ENCODE measurements at places on chromosomes 16 and 17.

GRCh38 chr17:76597156-76598003 is 11.7 kb upstream of the ST6GALNAC2 start:
- no peak for DNase-seq

DNA sequence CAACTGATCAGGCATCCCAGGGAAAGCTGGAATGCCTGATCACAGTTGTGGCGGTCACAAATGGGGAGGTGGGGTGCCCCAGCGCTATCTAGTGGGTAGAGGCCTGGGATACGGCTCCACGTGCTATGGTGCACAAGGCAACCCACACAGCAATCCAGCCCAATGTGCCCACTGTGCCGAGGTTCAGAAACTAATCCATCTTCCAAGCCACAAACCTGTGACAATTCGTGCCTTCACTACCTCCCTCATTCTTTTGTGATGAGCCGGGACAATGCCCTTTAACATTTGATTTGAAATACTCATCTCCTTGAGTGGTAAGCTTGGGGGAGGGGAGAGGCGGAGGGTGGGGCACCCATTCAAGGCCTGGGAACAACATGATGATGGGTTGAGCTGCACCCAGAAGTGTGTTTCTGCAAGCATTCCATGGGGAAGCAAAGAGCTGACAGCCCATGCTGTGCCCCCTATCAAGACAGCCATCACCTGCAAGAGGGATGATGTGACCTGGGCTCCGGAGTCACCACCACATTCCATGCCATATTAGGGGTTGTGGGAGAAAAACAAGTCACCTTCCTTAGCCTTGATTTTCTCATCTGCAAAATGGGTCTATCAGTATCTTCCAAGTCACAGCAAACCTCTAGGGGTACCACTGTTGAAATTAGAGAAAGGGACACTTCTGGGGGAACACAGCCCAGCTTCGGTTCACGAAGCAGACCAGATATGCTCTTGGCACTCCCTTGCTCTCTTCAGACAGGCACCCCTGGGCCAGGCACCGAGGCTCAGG is 3.7 kb downstream of the ELOB start:
- DNase-seq = no peak

GRCh38 chr17:68961214-68961882 is 6.2 kb upstream of the ABCA8 start:
- no peak for DNase-seq

- no peak for DNase-seq
These were observed 3.4 kb downstream of the NOD2 start for GRCh38 chr16:50696575-50697420.

DNA sequence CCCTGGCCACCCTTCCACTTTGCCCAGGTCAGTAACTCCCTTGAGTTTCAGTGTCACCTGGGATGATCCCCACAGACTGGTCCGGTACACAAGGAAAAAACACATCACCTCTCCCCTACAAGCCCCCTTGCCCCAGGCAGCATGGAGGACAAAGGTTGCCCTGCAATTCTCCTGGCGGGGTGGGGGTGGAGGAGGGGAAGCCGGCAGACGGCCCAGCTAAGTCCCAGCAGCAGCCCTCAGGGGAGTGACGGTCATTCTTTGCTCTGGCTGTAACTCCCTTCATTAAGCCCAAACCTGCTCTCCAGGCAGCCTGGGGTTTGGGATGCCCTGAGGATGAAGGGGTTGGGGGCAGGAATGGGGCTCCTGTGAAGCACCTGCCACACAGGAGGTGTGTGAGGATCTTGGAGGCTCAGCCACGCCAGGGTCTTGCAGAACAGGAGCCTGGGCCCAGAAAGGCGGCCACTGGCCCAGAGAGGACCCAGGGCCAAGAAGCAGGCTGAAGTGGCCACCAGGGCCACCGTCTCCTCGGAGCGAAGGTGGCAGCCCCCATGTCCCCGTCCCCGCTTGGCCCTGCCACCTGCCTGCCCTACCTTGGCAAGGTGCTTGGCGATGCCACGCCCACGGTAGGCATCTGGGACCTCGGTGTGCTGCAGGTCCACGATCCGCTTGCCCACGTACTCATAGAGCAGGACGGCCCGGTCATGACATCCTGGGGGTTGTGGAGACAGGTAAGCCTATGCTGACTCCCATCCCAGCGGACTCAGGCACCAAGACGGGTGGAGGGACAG is 9.5 kb downstream of the NATD1 start:
- no peak for DNase-seq

DNA sequence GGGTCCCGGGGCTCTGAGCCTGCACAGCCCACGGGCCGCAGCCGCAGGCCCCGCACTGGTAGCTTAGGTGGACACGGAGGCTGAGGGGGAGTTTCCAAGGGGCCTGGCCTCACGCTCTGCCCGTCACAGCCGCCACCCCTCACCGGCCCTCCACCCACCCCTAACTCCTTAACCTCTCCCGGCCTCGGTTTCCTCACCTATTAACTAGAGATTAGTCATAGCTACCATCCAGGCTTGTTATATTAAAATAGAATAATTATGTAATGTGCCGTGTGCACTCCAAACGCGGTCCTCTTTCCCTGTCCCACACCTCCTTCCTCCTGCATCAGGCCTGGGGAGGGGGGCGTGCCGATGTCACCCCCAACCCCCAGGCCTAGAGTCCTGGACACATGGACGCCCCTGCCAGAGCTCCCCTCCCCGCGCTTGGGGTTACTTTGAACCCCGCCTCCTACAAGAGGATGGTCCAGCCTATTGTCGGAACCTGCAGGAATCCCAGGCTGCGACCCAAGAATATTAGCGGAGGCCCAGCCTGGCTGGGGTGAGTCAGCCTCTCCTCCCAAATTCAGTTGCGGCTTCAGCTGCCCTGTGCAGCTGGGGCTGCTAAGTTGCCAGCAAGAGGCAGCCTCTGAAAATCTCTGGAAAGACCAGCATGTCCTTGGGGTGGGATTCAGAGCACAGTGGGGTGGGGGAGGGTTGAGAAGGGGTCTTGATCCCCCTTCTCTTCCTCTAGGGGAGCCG is 17.3 kb downstream of the SOCS3 start:
- no peak for DNase-seq

DNA sequence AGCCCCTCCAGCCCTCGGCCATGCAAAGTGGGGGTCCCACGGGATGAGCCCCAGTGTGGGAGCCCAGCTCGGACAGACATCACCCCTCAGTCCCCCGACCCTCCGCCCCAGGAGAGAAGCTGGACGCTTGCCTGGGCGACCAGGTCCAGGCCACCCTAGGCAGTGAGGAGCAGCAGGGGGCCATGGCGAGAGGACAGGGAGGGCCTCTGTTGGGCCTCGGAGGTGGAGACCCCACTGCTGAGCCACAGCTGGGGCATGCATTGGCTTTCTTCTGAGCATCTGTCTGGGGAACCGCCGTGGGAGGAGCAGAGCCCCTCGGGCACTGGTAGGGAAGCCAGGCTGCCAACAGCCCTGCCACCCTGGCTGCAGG is 13.0 kb downstream of the ACTG1 start:
- DNase-seq = no peak

DNA sequence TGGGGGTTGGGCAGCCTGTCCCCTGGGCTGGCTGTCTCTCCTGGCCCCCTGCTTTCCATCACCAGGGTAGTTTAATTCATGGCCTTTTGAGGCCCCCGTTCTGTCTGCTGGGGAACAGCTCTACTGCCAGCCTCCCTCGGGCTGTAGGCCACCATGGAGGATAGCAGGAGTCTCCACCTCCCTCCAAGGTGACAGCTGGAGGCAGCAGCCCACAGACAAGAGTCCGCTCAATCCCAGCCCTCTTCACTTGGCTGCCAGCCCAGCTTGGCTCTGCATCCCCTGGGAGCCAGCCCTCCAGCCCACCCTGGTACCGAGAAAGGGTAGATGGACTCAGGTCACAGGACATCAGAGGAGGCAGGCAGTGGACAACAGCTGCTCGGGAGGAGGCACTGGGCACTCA is 194.6 kb upstream of the SDK2 start:
- DNase-seq = no peak

GRCh38 chr17:40551879-40552768 is 13.1 kb downstream of the CCR7 start:
- no peak for DNase-seq

GRCh38 chr17:58329810-58330537 is 1.4 kb upstream of the TSPOAP1 start:
- DNase-seq = no peak

DNA sequence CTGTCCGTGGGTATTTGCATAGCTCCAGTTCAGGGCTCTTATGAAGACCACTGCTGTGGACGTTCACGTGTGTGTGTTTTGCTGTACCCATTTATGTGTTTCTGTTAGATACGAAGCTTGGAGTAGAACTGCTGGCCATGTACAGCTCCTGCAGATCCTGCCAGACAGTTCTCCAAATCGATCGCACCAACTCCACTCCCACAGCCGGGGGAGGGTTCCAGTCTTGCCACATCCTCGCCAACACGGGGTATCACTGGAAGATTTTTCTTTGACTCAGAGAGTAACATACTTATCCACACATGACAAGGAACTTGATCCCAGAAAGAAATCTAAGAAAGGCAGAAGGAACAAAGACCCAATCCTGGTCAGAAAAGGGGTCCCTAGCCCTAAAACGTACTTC is 37.4 kb downstream of the TMEM186 start:
- DNase-seq = no peak

DNA sequence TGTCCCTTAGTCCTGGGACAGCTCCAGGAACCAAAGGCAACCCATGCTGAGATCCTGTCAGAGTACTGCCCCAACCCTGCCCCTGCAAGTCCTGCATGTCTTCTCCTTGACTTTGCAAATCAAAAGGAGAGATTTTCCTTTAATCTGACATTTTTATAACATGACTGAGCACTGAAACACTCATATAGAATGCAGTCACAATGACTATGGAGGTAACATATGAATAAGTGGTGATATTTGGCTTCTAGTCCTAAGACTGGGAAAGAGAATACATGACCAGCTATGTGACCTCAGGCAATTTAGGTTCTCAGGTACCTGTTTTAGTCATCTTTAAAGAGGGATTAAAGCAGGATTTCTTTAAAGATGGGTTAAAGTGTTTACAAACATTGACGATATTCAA is 941.6 kb upstream of the CDH8 start:
- no peak for DNase-seq

DNA sequence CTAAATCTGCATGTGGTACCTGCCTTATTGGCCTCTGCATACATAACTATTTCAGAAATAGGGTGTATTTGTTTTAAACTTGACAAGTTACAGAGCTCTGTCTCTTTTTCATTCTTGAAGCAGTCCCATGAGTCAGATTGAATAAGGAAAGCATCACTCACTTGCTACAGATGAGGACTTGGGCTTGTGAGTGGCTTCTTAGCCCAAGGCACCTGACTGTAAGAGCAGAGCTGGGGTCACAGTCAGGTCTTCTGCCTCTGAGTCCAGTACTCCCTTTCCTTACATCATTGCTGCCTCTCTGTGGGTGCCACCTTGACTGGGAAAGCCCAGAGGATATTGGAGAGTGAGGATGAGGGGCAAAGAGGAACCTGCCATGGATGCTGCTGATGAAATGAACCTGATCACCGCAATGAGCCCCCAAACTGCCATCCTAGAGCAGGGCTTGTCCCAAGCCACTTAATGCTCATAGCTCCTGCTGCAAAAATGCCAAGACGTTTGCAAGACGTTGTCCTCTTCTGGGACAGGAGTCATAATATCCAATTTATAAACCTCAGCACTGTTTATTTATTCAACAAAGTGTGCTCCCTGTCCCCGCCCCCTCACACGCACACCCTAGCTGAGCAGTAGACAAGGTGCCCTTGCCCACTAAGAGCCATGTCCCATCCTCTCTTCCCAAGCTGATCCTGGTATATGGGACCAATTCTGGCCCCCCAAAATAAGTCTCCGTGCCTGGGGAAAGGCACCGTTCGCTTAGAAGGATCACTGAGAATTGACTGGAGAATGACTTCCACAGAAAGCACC is 74.1 kb downstream of the CCDC182 start:
- no peak for DNase-seq

DNA sequence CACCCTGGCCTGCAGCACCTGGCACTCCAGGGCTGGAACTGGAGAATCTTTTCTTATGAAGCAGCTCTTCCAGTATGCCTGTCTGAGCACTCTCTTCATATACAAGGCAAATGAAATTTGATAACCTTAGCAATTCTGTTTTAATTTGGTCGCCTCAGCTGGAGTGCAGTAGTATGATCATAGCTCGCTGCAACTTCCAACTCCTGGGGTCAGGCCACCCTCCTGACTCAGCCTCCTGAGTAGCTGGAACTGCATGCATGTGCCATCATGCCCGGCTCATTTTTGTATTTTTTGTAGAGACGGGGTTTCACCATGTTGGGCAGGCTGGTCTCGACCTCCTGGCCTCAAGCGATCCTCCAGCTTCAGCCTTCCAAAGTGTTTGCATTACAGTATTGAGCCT is 140.8 kb upstream of the CHMP6 start:
- no peak for DNase-seq

DNA sequence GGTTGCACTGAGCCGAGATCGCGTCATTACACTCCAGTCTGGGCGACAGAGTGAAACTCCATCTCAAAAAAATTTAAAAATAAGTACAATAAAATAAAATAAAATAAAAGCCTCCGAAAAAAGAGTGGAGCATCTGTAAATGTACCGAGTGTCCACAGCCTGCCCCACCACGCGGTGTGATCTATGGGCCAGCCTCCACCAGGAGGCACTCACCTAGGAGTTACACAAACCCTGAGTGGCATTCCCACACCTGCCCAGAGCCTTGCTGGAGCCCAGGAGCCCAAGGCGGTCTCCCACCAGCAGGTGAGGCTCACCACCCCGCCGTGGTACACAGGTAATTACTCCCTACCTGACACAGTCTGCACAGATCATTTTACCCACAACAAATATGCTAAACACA is 183.2 kb downstream of the ZNF423 start:
- DNase-seq = no peak

DNA sequence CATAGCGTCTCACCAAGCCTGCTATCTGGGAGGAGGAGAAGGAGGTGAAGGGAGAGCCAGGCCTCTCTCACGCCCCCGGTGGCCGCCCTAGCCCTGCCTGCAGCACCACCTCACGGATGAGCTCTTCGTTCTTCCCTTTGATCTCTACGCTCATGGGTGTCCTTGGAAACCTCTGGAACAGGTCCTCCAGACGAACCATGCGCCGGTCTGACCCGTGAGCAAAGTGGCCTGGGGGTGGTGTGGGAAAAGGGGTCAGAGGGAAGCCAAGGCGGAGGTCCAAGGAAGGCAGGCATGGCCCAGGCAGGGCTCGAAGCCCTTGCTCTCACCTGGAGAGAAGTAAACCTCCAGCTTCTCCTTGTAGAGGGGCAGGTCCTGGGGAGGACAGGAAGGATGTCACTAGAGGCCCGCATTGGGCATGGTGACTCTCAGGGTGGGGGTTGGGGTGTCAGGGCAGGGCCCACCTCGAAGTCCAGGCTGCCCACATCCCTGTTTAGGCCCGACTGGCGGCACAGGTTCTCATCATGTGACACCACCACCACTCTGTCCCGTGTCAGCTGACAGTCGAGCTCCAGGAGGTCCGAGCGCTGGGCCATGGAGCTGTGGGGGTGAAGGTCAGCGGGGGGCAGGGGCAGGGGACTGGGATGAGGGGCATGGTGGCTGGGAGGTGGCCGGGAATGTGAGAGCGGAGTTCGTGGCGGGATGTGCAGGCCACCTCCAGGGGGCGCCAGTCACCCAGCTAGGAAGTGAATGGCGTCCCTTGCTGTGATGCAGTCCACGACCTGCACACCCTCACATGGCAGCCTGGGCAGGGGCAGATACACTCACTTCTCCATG is 923 bp downstream of the GDPD3 start:
- DNase-seq = peak; percentile 41

GRCh38 chr17:29677824-29678223 is 55.1 kb upstream of the CORO6 start:
- DNase-seq = no peak

Data from activated naive CD8-positive, alpha-beta T cell treated with anti-CD3 and anti-CD28 coated beads, Interleukin-2, amount 50 U/mL, for 16 hours (primary cell).